ENCODE measurements at places on chromosomes 6 and 20.

DNA sequence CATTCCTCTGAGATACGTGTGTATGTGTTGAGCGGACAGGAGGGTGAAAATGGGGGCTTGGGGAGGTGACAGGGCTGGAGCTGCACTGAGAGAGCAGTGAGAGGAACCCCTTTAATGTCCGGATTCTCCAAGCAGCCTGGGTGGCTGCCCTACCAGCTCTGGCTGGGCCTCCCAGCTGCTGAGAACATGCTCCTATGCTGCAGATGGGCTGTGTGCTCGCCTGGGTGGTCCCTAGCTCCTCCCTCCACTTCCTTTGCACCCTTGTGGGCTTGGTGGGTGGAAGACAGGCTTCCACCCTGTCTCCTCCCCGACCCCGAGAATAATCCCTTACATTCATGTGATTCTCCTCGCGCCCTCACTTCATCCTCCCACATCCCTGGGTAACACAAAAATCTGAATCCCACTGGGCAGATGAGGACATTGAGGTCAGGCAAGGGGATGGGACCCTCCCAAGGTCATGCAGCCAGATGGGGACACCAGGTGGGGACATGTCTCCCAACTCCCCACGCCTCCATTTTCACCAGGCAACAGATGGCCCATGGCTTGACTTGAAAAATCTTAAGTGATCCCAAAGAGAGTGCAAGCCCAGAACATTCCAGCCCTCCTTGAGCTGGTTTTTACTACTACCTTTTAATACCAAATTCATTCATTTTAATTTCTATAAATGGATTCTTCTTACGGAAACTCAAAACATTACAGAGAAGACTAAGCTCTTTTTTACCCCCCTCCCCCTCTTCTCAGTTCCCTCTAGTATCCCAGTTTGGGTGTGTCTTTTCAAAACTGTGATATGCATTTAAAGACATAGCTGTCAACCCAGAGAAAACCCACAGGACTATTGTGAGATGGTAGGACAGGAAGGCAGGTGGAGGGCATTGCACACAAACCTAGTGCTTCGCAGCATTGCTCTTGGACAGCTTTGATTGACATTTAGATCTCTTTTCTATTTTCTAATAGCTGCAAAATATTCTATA lies 5.0 kb upstream of the PDRG1 start:
- DNase-seq, result no peak

GRCh38 chr20:42432496-42433334 lies 757.0 kb downstream of the PTPRT start:
- no peak for DNase-seq

DNA sequence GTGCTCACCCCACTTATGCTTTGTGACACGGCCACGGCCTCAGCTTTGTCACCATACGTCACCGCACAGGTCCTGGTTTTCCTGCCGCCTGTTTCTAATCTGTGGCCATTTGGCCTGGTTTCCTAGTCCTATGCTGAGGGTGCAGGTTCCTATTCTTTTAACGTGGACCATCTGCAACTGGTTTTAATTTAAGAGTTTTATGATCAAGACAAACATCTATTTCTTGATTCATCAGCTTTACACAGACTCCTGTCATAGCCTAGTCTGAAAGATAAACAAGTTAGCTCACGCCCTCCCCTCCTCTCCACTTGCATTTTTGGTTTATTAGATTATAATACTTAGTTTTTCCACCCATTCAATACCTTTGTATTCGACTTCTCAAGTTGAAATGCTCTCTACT lies 97.5 kb upstream of the RPS6KA2 start:
- no peak for DNase-seq

GRCh38 chr6:160069050-160069454 lies 52.6 kb upstream of the SLC22A1 start:
- DNase-seq, result no peak

DNA sequence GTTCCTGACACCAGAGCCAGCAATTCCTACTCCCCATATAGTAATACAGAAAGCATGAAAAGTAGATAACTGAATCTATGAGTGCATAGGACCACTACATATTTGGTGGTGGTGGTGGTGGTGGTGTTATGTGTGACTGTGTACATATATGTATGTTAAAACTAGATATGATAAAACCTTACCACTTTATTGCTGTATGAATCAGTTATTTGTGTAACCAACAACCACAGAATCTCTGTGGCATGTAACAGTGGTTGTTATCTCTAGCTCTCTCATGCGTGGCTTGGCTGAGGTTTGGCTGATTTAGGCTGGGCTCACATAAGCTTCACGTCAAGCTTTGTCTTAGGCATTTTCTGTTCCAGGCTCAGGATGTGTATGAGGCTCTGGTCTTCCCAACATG lies 55.7 kb downstream of the PLCB1 start:
- no peak for DNase-seq

GRCh38 chr6:125792680-125793079 lies 1.9 kb downstream of the NCOA7 start:
- no peak for DNase-seq

- DNase-seq, result no peak
Measured at GRCh38 chr6:168159506-168159905, 80.5 kb upstream of the FRMD1 start.
